ENCODE measurements at places on chromosomes 3 and 15. TPM values are rescaled to one million over a fixed set of nuclear protein-coding genes. Genes with fewer than 3 reads are reported as not detected.

- no peak for DNase-seq
These were observed 145.5 kb downstream of the WNT5A start for GRCh38 chr3:55341502-55342031.

Gene SLC7A14
- total RNA-seq: not detected

DNA sequence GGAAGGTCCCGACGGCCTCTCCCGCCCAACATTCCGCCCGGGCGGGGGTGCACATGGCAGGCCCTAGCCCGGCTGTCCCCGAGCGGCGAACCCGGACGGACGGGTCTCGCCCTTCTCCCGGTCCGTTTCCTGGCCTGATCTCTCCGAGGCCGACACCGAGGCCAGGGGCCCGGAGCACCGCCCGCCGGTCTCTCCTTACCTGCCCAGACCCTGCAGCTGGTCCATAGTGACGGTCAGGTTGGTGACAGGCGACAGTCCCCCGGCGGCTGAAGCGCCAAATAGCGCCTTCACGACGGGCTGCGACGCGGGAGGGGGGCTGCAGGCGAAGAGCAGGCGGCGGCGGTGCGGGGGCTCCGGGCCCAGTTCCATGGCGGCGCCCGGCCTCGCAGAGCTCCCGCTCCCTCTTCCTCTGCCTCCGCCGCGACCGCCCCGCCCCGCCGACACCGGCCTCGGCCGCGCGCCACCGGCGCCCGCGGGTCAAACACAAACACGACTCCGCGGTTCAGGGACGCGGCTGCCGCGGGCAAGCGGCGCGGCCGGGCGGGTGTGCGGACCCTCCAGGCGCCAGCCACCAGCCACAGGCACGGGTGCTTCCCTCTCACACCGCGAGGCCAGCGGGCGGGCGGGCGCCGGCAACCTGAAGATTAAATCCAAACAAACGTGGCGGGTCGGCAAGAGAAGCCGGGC, 495 bp downstream of the CDC25A start:
- no peak for DNase-seq

DNA sequence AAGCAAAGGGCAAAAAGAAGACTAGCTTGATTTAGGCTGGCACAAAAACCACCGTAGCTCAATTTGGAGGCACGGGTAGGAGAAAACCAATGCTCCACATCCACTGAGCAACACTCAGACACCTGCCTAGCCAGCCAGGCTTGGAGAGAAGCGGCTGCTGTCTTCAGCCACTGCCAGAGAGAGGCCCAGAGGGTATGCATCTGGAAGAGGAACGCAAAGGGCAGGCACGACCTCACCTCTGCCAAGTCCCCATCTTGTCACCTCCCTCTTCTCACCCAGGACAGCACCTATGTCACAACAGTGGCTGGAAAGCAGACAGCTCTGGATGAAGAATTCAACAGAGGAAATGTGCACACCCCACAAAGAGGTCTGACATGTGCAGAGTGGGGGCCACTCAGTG, 93.5 kb downstream of the ADAMTS17 start:
- no peak for DNase-seq

Gene MESP2
- not detected for total RNA-seq

DNA sequence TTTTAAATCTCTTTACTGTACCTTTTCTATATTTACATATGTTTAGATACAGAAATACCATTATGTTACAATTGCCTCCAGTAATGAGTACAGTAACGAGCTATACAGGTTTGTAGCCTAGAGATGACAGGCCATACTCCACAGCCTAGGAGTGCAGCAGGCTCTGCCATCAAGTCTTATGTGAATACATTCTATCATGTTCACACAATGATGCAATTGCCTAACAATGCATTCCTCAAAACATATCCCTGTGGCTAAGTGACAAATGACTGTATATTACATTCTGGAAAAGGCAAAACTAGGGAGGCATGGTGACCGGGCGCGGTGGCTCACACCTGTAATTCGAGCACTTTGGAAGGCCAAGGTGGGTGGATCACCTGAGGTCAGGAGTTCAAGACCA, 192.4 kb upstream of the IGF1R start:
- no peak for DNase-seq

DNA sequence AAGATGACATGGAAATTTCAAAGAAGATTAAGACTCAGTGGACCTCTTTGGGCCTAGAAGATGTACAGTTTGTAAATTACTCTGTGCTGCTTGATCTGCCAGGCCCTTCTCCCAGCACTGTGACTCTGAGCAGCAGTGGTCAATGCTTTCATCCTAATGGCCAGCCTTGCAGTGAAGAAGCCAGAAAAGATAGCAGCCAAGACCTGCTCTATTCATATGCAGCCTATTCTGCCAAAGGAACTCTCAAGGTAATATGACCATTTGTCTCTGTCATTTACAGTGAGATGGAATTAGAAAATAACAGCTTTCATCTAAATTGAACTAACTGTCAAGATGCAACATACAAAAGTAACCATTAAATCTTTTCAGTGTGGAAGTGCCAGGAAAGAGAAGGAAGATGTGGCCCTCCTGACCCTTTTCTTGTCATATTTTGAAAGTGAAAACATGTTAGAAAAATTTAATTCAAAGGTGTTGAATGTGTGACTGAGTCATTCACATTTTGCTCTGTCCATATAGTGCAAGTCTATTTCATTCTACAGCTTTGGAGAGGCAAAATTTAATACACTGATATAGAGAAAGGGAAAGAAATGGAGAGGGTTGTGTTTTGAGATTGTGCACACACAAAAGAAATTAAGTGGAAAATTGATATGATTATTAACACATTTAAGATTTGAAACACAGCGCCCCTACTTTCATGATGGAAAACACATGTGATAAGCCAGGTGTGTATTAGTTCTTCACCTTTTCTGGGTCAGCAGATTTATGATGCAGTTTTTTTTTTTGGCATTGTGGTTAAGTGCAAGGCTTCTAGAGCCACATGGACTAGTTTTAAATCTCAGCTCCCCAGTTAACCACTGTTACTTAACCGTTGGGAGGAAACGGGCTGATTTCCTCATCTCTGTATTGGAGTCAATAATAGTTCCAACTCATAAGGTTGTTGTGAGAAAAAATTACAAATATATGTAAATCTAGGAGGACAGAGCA, 375.1 kb downstream of the NAALADL2 start:
- no peak for DNase-seq

GRCh38 chr15:30923429-30923828, 19.7 kb downstream of the FAN1 start:
- no peak for DNase-seq

GRCh38 chr15:65307978-65308377, 3.5 kb downstream of the RNU5B-1 start:
- no peak for DNase-seq

DNA sequence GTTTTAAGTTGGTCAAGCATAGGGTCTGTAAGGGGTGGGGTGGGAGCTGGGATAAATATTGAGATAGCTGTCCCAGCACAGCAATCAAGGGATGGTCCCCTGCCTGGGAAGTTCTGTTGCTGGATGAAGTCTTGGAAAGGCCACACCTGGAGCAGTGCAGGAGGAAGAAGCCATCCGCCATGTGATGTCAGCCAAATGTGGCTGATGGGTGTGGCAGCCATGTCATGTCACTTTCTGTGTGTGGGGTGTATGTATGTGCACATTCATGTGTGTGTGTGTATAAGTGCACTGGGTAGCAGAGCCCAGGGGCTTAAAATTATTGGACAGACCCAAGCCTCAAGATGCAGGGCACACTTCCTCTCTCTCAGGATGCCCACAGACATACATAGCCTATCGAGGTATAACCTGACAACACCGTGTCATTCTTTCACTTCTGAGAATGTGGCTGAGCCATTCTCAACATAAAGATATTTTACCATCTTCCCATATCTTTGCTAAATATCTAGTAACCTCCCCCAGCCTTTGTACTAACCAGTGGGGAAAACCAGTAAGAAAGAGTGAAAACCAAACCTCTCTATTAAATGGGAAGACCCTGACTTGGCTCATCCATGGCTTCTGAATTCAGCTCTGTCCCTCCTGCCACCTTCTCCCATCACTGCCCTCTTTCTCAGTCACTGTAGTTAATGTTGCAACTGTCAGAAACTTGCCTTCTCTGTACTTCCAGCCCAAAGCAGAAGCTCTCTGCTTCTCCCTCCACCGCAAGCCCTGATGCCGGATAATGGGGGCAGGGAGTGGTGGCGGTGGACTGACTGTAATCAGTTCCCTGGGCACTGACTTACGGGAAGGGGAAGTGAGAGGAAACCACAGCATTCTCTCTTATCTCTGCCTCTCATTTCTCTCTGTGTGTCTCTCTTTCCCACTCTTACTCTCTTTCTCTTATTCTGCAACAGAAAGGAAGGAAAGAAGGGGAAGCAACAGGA, 11.2 kb downstream of the TNFSF10 start:
- peak; percentile 68 for DNase-seq

GRCh38 chr15:88841236-88841635, 38.0 kb downstream of the ACAN start:
- DNase-seq: no peak

GRCh38 chr3:12545473-12545791, at the start of gene MKRN2OS:
Gene MKRN2OS (minus strand): TSS chr3:12545499. CDS start chr3:12545464, 35 bp downstream.
- DNase-seq: no peak

DNA sequence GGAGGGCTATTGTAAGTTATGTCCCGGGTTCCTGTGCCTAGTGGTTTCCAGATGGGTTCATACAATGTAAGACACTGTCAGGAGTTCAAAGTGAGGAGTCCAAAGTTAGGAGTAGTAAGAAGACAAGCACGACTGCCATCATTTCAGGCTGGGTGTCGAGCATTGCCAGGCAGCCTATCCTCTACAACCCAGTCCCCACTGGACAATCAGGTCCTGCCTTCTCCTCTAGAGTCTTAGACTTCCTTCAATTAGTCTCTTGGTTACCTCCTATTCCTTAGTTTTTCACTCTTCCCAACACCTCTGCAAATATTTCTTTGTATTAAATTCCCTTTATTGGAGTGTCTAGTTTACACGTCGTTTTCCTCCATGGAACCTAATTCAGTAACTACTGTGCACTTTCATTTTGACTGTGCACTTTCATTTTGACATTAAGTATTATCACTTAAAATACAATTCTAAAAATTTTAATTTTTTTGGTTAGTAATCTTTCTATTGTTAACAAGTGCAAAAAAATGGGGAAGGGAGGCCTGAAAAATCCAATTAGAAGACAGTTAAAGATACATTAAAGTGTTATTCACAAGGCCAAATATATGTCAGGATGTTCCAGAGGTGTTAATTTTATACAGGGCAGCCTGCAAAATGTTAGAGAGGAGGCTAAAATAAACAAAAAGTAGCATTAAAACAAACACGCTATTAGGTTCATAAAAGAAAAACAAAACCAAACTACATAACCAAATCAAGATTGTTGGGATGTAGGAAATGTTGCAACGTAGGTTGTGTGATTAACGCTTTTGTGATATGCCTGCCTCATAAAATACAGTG, 155.3 kb downstream of the TBL1XR1 start:
- DNase-seq: no peak

Gene NANOGP8
- total RNA-seq: not detected

- no peak for DNase-seq
These were observed 174.4 kb upstream of the LINGO1 start for GRCh38 chr15:77807115-77807514.

GRCh38 chr3:17894434-17895060, 152.1 kb upstream of the TBC1D5 start:
- DNase-seq: no peak

Gene OR5H14
- total RNA-seq: not detected

Gene DCUN1D1
- total RNA-seq: 23.5 TPM

DNA sequence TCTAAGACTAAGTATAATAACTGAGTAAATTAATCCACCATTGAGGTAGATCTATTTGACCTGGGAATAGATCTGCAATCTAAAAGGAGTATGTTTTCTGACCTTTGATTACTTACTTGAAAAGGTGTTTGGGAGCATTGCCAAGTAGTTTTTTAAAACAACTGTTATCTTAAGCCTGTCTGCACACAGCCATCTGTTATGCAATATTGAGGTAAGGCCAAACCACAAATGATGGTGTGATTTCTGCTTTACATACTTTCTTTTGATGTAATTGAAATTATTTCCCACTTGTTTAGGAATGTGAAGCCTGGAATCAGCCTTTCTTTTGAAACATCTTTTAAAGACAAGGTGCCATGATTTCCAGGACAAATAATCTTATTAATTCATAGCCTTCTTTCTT, 274.0 kb downstream of the BBX start:
- DNase-seq: no peak

Gene PCLAF
- not detected for total RNA-seq

DNA sequence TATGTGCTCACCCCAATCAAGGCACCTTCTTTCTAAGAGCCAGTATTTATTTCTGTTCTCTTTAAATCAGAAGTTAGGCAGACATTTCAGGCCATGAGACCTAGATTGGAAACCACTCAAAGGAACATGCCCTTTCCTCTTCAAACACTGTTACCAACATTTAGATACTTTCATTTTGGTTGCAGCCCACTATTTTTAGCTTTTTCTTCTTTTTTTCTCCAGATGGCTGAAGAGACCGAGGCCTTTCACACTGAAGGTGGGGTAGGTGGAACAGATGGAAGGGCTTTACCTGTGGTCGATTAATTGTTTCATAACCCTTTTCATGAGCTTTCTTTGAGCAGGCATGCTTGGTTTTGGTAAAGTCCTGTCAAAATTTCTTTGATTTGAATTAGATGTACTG, 10.9 kb upstream of the LZTFL1 start:
- DNase-seq: no peak

Gene GP9
- total RNA-seq: not detected

DNA sequence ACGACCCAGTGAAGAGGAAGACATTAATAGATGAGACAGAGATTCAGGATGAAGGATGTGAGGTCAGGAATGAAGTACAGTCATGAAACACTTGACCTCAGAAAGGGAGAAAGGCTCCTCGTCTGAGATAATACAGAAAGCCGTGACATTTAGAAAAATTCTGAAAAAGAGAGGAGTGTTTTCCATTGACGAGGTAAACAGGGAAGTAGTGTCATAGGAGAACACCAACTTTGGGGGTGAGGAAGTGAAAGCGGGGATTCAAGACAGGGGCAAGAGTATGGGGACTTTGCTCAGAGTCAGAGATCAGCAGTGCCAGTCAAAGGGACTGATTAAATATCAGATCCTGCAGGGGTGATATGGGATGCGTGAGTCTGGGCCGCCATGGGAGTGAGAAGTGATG, 160.9 kb downstream of the PLCL2 start:
- no peak for DNase-seq

Data from right atrium auricular region (tissue), 2 donors.